Uterine smooth muscle cell (primary cell): ENCODE measurements at places on chromosomes 3 and 15. TPM values are rescaled to one million over a fixed set of nuclear protein-coding genes. Genes with fewer than 3 reads are reported as not detected.

COL6A5 gene
- total RNA-seq, result under 0.01 TPM in 1 of 2 replicates, not detected in the other

KNL1 gene
- total RNA-seq, result 11.1 and 43.8 TPM in 2 replicates

SLC35G2 gene
- 14.2 and 20.5 TPM in 2 replicates for total RNA-seq

LMAN1L gene
- total RNA-seq, result 0.11 TPM in 1 of 2 replicates, not detected in the other

SH3GL3 gene
- total RNA-seq, result 0.11 TPM in 1 of 2 replicates, not detected in the other

KLHL40 gene
- total RNA-seq, result not detected in 2 replicates

ACAN gene
- 0.25 and 3.0 TPM in 2 replicates for total RNA-seq

ZNF80 gene
- not detected in 2 replicates for total RNA-seq

CPB1 gene
- total RNA-seq, result not detected in 2 replicates

APOD gene
- 0.11 and 0.37 TPM in 2 replicates for total RNA-seq

SCAANT1 gene
- not detected in 2 replicates for total RNA-seq

ECE2 gene
- total RNA-seq, result under 0.01 TPM in 1 of 2 replicates, not detected in the other

HCN4 gene
- not detected in 2 replicates for total RNA-seq

MUC20 gene
- total RNA-seq, result 0.12 and 0.22 TPM in 2 replicates

CIDEC gene
- 0.12 TPM in 1 of 2 replicates, not detected in the other for total RNA-seq

SLC22A13 gene
- total RNA-seq, result 0.22 and 0.25 TPM in 2 replicates

MESP2 gene
- total RNA-seq, result 0.55 and 0.75 TPM in 2 replicates

CTXN2 gene
- total RNA-seq, result not detected in 2 replicates

DUOX2 gene
- under 0.01 TPM in 1 of 2 replicates, not detected in the other for total RNA-seq

BCL2A1 gene
- 4.9 and 27.1 TPM in 2 replicates for total RNA-seq

MNS1 gene
- 1.5 and 3.9 TPM in 2 replicates for total RNA-seq

PRKCD gene
- total RNA-seq, result 4.2 and 5.9 TPM in 2 replicates

WDR72 gene
- total RNA-seq, result not detected in 2 replicates
